ENCODE measurements at places on chromosomes 2 and 18.

- DNase-seq, result no peak
Measured at GRCh38 chr2:207683879-207684627, 27.4 kb upstream of the CCNYL1 start.

DNA sequence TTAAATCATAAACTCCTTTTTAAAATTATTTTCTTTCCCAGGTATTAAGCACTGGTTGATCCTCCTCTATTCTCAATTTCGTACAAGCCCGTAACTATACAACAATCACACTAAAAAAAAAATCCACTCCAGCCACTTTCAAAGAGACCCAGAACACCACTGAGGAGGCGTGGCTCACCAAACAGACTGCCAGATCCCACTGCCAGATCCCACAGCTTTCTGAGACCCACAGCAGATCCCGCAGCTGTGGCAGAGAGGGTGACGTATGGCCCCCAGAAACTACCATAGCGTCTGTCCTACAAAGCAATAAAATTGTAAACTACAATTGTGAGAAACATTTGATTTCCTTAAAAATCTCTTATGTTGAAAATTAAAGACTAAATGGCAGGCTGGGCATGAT, 230.7 kb upstream of the PXDN start:
- no peak for DNase-seq

DNA sequence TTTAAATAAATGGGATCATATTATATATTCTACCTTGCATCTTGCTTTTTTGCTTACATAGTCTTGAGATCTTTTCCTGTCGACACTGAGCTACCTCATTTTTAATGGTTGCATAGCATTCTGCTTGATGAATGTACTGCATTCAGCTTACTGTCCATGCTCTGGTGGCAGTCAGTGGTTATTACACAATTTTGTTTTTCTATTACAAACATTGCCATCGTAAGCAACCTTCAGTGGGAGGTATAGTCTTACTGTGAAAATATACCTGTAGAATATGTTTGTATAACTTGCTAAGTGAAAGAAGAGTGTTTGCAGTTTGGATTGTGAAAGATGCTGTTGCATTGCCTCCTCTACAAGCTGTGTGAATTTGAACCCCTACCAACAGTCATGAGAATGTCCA, 43.4 kb downstream of the UBXN4 start:
- peak; percentile 39 for DNase-seq

DNA sequence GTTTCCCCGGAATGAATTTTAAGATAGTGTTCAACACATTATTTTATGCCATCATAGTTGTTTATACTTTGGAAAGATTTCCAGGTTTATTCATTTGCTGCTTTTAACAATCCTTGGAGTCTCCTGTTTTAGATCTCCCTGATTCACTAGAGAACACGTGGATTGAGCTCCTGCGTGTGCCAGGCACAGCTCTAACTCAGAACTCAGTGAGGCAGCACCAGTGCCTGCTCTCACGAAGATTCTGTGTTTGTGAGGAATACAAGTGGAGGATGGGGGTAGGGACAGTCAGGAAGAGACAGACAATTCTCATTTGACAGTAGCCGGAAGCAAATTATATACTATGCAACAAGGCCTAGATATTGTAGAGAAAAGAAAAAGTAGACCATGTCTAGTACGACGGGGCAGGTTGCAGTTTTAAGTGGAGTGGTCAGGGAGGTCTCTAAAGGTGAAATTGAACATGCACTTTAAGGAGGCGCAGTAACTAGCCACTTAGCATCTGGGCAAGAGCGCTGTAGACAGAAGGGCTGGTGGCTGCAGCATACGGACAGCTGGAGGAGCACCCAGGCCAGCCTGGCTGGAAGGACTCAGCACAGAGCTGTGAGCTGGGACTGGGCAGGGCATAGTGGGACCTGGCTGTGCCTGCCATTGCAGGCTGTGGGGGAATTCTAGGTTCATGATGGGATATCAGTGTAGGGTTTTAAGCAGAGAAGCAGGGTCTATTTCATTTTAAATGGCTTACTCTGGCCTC, 24.3 kb downstream of the RNF144A start:
- DNase-seq, result no peak

GRCh38 chr18:43525169-43525568, 247.9 kb upstream of the SYT4 start:
- DNase-seq, result no peak

- no peak for DNase-seq
Measured at GRCh38 chr2:28394997-28395333, 2.3 kb downstream of the FOSL2 start.

DNA sequence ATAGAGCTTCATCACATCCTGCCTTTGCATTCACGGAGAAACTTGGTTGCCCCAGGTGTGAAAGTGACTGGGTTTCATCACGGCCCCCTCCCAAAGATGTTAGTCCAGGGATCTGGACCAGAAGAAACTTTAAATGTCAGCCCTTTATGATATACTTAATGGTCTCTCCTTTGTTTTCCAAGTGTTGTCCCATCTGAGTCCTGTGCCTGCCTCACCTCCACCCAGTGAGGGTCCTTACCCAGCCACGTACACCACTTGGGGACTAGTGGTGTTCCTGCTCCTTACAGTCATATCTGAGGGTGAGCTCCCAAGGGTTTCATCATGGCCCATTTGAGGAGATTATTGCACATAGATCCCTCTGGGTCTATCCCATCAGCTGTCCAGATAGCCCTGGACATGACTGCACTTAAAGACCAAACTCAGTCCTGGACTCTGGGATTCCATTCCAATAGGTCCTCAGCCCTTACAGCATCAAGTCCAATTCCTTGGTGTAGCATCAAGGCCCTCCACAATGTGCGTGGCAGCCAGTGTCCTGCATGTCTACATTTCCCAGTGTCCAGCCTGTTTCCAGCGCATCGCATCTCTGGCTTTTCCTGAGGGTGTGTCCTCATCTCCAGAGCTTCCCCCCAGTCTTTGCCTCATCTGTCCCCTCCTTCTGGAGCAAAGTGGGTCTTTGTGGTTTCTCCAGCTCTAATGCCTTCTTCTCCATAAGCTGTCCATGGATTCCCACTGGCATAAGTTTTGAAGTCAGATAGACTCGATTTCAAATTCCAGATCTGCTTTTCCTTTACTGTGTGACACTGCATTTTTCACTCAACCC, 351.6 kb downstream of the MYCN start:
- DNase-seq, result no peak

GRCh38 chr2:29042561-29043075, 31.7 kb downstream of the PCARE start:
- no peak for DNase-seq

All from Kasumi-1 (cell line).